ENCODE measurements at places on chromosomes 6 and 20.
A peak's percentile ranks its signal among the peaks of the same experiment; 100 is the strongest.

DNA sequence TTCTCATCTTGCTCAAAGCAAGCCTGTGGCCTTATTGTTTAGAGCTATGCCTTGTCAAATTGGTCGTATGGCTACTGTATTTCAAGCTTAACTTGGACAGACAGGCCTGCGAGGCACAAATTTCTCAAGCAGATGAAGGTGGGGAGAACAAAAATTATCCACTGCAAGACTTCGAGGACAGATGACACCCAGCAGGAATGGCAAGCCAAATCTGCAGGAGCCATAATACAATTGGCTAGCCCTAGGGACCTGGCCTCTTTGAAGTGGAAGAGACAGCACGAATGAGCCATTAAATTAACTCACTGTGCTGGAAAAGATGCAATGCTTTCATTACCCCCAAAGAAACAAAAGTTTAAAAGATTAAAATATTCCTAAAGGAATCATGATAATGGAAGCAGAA is 5.0 kb upstream of the BLOC1S5 start:
- no peak for DNase-seq

DNA sequence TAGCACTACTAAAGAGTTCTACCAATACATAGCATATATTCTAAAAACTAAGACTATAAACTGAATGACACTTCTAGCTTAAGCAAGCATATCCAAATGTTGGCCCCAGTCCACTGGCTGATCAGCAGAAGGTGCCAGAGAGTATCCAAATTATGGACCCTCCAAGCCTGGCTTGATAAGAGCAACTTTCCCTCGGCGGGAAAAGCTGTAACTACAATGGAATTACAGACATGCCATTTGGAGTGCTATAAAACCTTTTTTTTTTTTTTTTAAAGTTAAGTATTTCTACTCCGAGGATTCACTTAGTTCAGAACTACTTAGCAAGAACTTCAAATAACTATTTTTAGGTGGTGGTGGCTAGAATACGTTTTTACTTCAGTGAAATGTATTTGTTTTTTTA is 94.6 kb downstream of the EPB41L2 start:
- no peak for DNase-seq

- no peak for DNase-seq
Observed at GRCh38 chr6:157077251-157077650, 246.1 kb downstream of the TMEM242 start.

- no peak for DNase-seq
Observed at GRCh38 chr20:3738111-3739053, 5.9 kb downstream of the HSPA12B start.

GRCh38 chr6:169650959-169651292 is 50.9 kb downstream of the WDR27 start:
- DNase-seq, result no peak

GRCh38 chr6:138517635-138518034 is 18.3 kb upstream of the NHSL1 start:
- peak; percentile 21 for DNase-seq

- no peak for DNase-seq
Observed at GRCh38 chr6:110786271-110786670, 29.0 kb downstream of the CDK19 start.

- DNase-seq, result peak; percentile 51
Observed at GRCh38 chr20:51563486-51564332, 21.2 kb upstream of the NFATC2 start.

DNA sequence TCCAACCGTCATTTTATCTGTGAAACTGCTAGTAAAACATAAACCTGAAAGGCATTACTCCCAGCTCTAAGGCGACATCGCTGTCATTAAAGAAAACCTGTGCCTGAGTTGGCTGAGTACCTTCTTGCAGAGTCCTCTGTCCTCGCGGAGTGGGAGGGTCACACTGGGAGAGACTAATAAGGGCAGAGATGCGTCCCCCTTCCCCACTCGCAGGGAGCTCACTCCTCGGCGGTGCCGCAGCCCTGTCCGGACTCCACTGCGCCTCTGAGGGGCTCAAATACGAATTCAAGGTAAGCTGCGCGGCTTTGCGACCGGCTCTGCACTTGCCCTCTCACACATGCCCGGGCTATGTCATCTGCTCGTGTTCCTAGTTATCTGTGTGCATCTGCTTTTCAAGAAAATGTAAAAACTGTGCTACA is at the start of gene COL19A1:
Gene COL19A1, plus strand, starts transcription at position 206 of the 419 bp plus-strand sequence. CDS start 13,012 bp downstream, outside the sequence.
- no peak for DNase-seq

GRCh38 chr6:159910342-159910741 is 19.6 kb downstream of the MAS1 start:
- no peak for DNase-seq

GRCh38 chr6:170099387-170099786 is 191.5 kb downstream of the DLL1 start:
- DNase-seq, result no peak

DNA sequence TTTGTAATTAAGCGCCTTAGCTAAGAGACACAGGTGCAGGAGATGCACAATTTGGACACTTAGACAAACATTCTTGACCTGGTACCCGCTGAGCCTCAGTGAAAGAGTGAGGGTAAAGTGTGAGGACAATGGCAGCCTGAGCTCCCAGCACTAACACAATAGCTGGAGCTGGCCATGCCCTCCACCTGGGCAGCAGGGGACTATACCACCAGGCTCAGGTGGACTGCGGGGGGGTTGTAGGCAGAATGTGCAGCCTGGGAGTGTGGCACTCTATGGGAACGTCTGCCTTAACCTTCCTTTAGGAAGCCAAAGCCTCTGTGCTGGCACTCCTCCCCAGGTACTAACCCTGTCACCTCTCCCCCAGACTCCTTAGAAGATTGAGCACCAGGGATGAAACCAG is 23.6 kb downstream of the PRKN start:
- no peak for DNase-seq

DNA sequence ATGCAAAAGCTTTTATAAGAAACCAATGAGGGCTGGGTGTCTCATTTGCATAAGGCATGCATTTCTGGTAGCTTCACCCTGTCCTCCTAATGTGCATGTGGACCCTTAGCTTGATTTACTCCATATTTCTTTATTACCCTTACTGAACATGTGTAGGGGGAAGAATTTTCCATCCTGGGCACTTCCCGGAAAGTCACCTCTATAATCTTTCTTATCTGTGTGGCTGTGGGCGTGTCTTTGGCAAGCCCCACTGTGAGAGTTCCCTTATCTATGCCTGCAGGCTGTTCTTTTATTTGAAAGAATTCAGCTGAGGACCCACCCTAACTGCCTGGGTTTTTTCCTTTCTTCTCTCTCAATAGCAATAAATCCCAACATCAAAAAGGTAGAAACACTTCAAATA is 627.8 kb downstream of the DOK5 start:
- peak; percentile 18 for DNase-seq

DNA sequence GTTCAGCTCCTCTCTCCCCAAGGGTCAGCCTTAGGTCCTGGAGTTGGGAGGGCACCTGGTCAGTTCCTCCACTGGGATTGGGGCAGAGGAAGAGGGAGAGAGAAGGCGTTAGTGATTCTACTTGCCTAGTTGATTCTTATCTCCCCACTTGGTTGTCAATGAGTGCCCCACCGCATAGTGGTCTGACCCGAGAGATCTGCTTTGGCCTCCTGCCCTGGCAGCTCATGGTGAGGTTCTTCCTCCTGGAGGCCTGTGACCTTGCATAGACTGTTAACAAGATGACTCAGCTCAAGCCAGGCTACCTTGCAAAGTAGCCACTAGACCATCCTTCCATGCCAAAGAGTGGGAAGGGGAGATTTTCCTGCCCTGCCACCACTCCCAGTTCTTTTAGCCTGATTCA is 160.6 kb downstream of the TMEM200A start:
- no peak for DNase-seq

DNA sequence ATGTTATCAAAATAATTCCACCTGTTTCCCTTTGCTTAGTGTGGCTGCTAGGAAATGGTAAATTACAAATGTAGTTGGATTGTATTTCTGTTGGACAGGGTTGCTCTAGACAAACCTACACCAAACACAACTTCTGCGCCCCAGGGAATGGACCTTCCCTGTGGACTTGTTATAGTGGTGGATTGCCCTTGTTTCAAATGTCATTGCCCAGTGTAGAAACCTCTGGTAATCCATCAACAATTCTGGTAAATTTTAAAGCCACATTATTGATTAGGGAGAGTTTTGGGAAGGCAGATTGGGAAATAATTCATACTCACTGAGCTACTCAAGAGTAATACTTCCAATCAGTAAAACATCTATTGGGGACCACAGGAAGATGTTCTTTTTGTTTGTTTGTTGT is 239.8 kb downstream of the ARID1B start:
- no peak for DNase-seq

DNA sequence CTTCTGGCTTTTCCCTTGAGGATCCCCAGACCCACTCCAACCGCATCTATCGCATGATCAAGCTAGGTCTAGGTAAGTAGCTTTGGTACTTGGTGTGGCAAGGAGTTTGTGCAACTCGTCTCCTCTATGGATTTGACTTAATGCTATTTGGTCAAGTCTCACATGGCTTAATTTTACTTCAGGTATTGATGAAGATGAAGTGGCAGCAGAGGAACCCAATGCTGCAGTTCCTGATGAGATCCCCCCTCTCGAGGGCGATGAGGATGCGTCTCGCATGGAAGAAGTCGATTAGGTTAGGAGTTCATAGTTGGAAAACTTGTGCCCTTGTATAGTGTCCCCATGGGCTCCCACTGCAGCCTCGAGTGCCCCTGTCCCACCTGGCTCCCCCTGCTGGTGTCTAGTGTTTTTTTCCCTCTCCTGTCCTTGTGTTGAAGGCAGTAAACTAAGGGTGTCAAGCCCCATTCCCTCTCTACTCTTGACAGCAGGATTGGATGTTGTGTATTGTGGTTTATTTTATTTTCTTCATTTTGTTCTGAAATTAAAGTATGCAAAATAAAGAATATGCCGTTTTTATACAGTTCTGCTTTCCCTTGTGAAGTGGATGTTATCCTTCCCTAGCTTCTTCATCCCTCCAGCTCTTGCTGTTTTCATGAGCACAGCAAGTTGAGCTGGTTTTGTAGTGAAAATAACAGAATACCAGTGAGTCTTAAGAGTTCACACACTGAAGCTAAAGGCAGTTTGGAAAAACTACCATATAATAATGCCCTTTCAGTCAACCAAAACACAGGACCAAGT is 3.8 kb downstream of the SLC35B2 start:
- DNase-seq, result peak; percentile 74

DNA sequence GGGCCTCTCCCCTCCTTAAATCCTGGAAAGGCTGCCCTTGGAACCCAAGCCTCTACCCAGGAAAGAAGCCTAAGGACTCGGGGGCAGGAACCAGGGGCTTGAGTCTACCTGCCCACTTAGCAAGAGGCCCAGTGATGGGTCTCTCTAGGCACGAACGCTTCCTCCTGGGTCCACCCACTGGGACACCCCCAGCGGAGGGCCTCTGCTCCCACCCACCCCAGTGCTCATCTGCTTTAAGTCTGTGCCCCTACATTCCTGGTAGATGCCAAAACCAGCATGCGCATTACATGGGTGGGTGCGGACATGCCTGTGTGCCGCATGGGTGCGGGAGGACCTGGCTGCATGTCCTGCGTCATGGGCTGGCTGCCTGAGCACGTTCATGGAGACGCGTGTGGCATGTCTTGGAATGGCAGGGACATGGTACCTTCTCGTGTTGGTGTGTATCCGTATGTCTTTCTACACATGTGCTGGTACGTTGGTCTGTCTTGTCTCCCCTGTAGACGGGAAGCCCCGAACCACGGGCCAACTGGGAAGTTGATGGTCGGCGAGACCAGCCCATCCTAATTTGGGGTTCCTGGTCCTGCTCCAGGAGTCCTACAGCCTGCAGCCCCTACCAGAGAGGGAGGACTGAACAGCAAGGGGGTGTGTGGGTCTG is 29.3 kb downstream of the SNPH start:
- DNase-seq, result no peak

DNA sequence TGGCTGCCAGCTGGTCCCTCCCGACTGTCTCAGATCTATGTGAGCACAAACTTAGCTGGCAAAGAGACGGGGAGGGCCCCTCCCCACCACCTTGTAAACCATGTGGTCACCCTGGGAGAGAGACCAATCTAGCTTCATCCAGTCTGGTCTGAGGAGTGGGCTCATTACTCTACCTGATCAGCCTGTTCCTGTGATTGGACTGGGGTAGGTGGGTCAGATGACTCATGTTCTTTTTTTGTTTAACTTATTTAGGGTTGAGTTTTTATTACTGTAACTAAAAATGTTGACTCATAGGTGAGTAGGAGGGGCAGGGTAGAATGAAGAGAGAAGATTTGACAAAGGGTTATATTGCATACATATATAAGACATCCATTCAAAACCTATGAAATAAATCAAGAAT is 4.7 kb downstream of the GSTA4 start:
- no peak for DNase-seq

DNA sequence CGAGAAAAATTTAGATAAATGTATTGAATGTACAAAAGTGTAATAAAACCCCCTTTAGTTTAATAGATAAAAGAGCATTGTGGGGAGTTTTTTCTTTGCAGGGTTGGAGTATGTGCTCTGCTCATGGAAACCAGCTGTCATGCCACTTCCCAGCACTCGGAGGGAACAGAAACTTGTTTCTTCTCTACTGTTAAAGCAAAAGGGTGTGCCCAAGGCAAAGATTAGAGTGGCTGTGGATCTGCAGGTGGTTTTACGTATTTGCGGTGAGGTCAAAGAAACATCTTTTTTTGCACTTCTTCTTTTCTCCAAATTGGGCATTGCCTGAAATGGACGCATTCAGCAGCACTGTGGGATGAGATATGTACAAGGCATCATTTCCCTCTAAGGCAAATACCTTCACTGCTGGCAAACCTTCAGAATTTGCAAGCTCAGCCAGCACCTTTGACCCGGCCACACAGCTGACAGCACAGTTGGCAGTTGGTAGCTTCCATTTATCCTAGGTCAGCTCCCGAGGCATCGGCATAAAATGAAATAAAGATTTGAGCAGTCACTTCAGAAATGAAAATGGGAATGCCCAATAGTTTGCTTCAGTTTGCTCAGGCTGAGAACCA is 178.4 kb upstream of the EYA4 start:
- DNase-seq, result no peak

GRCh38 chr20:57432862-57433491 is 41.8 kb downstream of the RBM38 start:
- peak; percentile 57 for DNase-seq

- DNase-seq, result no peak
Observed at GRCh38 chr6:42846505-42846904, 32.9 kb upstream of the RPL7L1 start.

DNA sequence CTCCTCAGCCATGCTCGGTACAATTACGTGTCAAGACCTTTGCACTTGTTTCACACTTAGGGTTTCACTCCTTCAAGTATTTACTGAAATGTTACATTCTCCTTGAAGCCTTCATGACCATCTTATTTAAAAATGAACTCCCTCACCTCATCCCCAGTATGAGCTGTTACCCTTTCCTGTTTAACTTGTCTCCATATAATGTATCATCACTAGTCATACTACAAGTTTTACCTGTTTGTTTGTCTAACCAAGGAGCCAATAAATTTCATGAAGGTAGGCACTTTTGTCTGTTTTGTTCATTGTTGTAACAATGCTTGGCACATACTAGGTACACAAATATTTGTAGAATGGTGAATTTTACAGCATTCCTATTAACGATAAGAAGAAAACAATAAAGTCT is 46.1 kb upstream of the MTRF1L start:
- no peak for DNase-seq

- no peak for DNase-seq
Observed at GRCh38 chr6:14192216-14192788, 74.7 kb downstream of the CD83 start.
